ENCODE measurements at places on chromosomes 11 and 22.

- no peak for DNase-seq
Measured at GRCh38 chr22:41910050-41911000, 4.5 kb downstream of the SHISA8 start.

GRCh38 chr22:39039306-39040126 is 1.1 kb upstream of the APOBEC3F start:
- no peak for DNase-seq

DNA sequence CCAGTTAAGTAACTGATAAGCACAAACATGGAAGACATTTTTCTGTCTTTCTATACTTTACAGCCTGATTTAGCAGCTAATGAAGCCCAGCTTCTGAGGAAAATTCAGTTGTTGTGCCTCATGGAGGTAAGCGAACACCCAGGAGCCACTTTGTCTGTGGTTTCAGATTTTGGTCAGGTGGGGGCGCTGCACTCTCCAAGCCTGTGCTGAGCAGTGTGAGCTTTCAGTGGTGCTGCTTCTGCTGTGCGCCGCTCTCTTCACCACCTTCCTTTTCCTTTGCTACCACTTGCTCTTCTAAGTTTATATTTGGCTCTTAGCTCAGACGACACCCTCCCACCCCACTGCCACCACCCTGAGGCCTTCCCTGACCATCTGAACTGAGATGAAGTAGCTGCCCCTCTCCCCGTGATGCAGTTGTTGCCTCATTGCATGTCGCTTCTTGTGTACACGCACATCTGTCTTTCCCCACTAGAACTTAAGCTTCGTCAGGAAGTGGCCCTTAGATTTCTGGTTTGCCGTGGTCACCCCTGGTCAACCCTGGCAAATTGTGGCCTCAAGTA is 14.0 kb downstream of the PSMD13 start:
- DNase-seq: no peak

DNA sequence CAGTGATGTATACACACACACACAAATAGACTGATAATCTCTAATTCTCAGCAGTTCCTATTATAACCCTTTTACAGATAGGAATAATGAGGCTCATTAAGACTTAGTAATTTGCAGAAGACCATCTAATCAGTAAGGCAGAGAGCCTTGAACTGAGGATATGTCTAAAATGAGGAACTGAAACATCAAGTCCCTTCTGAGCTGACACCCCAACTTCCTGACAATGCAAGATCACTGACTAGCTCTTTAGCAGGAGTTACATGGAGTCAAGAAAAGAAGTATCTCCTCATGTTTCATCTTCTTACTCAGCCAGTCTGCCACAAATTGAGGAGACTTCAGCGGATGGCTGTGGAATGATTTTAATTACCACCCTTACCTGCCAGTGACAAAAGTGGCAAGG is 193.0 kb downstream of the MSANTD4 start:
- DNase-seq: no peak

DNA sequence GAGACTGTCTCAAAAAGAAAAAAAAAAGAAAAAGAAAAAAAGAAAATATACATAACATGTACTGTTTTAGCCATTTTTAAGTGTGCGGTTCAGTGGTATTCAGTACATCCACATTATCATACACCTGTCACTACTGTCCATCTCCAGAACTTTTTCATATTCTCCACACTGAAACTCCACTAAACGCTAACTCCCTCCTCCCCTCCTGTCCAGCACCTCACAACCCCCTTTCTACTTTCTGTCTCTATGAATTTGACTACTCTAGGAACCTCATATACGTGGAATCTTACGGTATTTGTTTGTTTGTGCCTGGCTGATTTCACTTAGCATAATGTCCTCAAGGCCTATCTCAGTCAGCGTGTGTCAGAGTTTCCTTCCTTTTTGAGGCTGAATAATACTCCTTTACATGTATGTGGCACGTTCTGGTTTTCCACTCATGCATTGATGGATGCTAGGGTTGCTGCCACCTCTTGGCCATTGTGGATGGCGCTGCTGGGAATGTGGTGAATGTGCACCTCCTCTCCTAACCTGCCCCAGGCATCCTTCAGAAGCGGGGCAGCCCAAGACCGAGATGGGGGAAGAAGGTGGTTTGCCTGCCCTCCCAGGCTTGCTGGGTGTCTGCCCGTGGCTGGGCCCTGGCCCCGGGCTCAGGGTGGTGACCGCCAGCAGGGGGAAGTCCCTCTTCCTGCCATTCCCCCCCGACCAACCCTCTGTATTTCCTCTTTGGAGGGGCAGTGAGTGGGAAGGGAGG is 60.5 kb downstream of the BCR start:
- no peak for DNase-seq

- no peak for DNase-seq
Measured at GRCh38 chr11:120215634-120216033, 4.8 kb downstream of the OAF start.

DNA sequence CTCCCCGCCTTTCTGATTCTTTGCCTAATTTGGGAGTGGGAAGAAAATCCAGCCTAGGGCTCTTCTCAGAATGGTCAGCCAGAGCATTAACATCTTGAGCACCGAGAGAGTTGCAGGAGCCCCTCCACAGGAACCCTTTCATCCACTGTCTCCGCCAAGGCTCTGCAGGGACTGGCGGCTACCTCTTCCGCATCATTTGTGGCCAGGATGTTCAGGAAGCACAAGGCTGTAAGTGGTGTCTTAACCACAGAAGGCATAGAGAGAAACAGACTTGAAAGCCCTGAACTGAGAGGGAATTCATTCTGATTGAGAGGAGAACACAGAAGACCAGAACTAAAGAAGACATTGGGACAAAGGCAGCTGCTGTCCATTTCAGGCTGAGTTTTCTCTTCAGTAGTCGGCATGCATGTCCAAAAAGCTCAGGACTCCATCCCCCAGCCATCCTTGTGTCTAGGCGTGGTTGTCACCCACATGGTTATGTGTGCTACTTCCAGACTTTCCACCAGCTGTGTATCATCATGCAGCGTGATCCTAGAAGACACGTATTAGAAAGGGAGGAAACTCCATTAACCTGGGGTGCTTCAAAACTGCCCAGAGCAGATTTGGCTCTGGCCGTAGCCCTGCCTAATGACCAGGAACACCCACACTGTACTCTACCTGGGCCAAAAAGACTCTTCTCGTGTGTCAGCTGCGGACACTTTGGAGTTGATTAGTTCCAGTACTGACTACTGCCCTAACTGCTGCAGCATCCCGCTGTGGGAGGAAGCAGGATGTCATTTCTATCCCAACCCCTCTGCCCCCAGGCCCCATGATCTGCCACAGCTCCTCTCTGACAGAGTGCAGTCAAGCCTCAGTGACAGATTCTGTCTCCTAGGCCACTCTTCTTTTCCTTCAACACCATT is 725.1 kb downstream of the NTM start:
- DNase-seq: no peak

DNA sequence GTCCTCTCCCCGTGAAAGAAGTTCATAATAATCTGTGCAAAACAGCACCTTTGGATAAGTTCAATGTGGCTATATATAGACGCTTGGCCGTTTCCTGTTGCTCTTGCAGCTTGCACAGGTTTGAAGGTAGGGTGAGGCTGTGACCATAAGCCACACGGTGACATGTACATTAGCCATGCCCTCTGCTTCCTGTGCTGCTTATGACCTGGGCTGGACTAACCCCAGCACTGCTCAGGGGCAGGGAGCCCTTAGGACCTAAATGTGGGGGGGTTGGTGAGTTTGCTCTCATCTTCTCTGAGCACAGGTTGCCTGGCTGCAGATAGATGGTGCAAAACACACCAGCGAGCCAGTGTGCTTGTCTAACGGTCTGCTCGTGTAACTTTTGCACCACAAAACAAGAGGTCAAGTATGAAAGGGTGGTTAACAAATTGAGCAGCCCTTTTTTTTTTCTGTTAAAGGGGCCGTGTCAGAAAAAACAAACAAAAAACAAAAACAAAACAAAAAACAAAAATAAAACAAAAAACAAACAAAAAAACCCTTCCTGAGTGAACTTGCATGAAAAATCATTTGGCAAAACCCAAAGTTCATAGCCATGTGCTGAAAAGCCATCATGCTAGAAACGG is 37.3 kb downstream of the FLI1 start:
- DNase-seq: no peak

DNA sequence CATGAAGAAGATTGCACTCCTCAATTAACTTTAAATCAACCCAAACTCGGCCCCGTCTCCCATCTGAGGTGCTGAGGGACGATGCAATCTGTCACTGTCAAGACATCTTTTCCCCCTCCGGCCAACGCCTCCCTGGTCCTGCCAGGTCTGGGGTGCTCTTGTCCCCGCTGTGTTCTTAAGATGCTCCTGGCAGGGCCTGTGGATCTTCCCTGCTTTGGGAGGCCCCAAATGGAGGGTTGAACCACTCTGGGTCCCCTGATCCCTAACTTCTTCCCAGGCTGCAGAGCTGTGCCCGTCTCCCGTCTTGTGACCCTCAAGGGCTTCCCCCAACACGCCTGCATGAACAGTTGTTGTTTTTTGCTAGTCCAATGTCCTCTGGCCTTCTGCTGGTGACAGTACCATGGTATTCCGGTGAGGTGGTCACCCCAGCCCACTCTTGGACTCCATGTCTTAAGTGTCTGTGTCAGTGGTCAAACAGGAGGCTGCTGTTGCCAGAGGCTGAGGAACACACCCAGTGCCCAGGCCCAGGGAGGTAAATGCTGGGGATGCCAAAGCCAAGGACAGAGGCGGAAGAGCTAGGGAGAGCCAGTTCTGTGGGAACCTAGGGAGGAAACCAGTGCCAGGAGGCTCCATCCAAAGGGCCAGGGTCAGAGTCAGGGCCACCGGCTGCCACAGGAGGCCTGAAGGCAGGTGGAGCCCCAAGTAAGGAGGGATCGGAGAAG is 70.6 kb upstream of the SHANK2 start:
- no peak for DNase-seq

DNA sequence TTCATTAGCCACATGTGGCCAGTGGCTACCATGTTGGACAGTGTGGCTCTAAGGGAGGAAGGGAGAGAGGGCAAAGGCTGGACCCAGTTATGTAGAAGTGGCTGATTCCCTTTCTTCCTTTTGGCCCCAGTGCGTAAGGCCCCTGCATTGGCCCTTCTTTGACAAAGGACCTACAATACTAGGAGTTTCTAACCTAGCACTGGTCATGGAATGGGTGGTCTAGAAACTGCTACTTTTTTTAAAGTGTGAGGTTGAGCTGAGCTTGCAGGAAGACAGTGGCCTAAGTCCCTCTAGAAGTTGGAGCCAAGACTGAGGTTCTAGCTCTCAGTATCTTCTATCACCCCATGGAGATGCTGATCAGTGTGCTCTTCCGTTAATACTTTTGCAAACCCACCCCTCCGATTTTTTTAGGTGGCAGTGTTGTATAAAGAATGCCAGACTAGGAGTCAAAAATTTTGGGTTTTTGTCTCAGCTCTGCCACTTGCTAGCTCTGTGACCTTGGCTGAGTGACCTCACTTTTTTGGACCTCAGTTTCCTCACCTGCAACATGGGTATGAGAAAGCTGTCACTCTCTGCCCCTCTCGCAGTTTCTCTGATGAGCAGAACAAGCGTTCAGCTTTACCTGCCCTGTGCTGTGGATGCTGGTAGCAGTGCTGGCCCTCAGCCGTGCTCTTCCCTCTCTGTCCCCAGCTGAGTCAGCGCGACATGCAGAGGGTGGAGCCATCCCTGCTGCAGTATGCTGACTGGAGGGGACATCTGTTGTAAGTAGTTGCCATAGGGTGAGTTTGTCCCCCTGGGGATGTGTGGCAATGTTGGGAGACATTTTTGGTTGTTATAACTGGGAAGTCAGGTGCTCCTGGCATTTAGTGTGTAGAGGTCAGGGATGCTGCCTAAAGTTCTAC is 6.9 kb downstream of the ACCS start:
- no peak for DNase-seq

GRCh38 chr11:15289723-15290122 is 175.0 kb downstream of the INSC start:
- no peak for DNase-seq

DNA sequence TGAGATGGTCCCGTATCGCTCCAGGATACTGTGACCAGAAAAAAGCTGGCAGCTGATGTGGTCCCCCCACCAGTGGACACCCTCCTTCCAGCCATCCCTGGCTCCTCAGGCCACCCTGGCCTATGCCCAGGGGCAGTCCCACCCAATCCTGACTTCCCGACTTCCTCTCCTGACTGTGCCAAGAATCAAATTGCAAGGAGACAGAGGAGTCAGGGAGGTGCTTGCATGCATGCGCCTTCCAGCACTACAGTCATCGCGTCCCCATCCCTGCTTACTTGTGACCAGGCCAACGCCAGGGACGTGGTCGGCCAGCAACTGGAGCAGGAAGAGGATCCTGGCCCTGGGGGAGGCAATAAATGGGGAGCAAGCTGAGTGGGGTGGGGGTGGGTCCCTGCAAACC is 3.6 kb upstream of the FREY1 start:
- no peak for DNase-seq

GRCh38 chr11:21775911-21776310 is 417.0 kb upstream of the ANO5 start:
- DNase-seq: no peak

DNA sequence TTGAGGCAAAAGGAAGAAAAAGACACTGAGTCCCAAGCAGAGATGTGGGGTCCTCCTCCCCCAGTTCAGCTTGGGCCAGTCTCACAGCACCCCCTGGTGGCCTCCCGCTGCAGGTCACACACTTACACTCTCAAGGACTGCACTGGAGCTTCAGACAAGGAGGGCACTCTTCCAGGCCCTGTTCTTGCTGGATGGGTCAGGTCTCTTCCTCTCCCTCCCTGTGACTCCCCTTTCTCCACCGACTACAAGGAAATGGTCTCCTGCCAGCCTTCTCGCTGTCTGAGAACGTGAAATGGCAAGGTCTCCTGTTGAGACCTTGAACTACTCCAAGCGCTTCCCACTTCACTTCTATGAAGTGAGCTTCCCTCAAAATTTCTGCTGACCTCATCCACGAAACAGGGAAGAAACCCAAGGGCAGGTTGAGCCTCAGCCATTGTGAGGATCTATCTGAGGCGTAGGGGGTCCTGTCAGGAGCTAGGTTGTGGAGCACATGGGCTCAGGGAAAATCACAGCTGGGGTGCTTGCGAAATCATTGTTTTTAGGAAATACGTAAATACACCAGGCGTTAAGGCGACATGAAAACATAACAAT is 11.2 kb upstream of the IGLL1 start:
- no peak for DNase-seq

GRCh38 chr11:73980001-73980961 is 2.4 kb downstream of the UCP2 start:
- no peak for DNase-seq

- DNase-seq: no peak
Measured at GRCh38 chr22:39567135-39567946, 3.2 kb upstream of the CACNA1I start.

GRCh38 chr11:65115361-65116082 is 2.0 kb downstream of the ZNHIT2 start:
- no peak for DNase-seq

- DNase-seq: no peak
Measured at GRCh38 chr11:44997566-44997965, 46.9 kb upstream of the TP53I11 start.

- no peak for DNase-seq
Measured at GRCh38 chr22:27627444-27627833, 174.1 kb downstream of the MN1 start.

GRCh38 chr11:94657629-94658028 is 90.5 kb downstream of the PIWIL4 start:
- DNase-seq: no peak

DNA sequence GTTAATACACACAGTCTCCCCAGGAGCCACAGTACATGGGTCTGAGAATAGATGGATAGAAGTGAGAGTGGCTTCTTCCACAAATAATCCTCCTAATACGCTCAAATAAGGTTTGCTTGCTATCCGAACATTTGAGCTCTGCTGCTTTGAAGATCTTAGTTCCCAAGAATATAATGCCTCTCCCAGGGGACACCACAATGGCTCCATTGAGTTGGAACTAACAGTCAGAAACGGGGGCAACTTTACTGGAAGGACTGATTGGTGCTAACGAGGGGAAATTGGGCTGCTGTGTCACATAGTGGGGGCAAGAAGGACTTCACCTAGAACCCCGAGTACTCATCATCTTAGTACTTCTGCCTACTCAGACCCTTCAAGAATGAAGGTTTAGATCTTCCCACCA is 66.2 kb downstream of the IGLL5 start:
- DNase-seq: no peak

Data from forelimb muscle (tissue), 1 donor.